ENCODE measurements at places on chromosomes 6 and 20. TPM values are rescaled to one million over a fixed set of nuclear protein-coding genes. Genes with fewer than 3 reads are reported as not detected.

DNA sequence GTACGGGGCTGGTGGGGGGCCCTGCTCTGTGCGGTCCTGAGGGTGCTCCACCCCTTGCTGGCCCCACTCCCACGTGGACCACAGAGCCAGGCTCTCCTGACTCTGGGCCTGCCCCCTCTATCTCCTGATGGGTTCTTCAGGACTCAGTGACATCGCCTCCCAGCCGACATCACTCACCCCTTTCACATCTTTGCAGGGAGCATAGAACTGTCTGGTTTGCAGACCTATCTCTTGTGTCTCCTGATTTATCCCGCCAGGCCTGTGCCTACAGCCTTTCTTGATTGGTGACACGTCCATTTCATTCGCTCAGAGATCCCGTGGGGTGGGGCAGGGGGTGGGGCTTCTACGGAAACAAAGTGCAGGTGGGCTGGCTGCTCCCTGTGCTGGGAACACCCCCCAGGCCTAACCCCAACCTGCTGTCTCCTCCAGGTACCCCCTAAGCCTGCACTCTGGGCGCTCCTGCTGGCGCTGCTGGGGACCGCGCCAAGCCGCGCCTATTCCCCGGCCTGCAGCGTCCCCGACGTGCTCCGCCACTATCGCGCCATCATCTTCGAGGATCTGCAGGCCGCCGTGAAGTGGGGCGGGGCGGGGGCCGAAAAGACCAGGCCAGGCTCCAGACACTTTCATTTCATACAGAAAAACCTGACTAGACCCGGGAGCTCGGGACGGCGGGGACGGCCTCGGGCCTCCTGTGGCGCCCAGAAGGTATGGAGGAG, 1.7 kb downstream of the C20orf204 start:
- DNase-seq, result no peak

SNAI1 gene
- total RNA-seq, result 0.46 TPM

GRCh38 chr20:37505263-37506151, 15.5 kb upstream of the NNAT start:
- DNase-seq, result no peak

- no peak for DNase-seq
Measured at GRCh38 chr20:47849006-47849405, 63.7 kb upstream of the SULF2 start.

DNA sequence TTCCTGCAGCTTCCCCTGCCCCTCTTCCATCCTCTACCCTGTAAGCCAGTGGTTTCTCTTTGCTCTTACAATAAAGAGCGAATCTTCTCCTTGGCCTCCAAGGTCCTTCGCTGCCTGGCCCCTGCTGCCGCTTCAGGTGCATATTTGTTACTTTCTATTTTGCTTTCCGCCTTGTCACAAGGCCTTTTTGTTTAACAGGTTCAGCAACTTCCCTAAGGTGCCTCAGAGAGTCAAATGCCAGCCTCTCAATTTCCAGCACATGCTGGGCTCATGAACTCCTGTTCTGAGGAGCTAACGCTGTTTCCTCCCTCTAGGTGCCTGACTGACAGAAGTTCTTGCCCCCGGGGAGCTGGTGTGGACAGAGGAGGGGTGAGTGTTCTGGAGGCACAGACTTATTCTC, 42.4 kb upstream of the EPB41L1 start:
- DNase-seq, result no peak
